ENCODE measurements at places on chromosomes 5 and 9.

- no peak for DNase-seq
These were observed 29.8 kb downstream of the CD274 start for GRCh38 chr9:5479994-5480694.

GRCh38 chr5:73030995-73031394 lies 75.2 kb downstream of the FCHO2 start:
- peak; percentile 72 for DNase-seq

DNA sequence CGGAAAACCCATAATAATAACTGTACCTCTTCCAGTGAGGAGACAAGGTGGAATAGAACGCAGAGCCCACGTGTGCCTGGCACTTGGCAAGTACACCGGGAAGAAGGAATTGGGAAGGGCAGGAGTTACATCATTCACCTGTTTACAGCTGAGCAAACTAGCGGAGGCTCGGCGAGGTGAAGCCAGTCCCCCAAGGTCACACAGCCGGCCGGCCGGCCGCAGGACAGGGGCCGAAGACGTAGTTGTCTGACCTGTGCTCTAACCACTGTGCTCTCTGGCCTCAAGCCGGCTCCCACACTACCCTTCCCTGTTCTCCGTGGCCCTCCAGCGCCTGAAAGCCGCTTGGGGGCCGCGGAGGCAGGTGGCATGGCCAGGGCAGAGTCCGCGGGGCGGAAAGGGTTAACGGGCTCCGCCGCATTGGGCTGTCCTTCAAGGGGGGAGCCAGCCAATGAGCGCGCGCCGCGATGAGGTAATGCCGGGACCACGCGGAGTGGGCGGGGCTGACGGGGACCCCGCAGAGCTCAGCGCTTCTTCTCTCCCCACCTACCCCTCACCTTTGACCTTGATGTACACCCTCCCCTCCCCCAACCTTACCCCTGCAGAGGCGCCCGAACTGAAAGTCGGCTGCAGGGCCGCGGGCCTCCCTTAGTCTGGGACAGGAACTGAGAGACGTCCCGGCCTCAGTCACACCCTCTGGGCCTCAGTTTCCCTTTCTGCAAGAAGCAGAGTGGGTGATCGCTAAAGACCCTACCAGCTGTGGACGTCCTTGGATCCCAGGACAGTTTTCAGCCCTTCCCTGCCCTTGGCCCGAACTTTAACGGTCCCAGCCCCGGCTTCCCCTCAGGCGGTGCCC lies 125.1 kb downstream of the C9orf50 start:
- no peak for DNase-seq

GRCh38 chr5:94841598-94842322 lies 223.3 kb downstream of the SLF1 start:
- no peak for DNase-seq

GRCh38 chr9:71349218-71349617 lies 227.8 kb upstream of the TRPM3 start:
- DNase-seq: peak; percentile 59

DNA sequence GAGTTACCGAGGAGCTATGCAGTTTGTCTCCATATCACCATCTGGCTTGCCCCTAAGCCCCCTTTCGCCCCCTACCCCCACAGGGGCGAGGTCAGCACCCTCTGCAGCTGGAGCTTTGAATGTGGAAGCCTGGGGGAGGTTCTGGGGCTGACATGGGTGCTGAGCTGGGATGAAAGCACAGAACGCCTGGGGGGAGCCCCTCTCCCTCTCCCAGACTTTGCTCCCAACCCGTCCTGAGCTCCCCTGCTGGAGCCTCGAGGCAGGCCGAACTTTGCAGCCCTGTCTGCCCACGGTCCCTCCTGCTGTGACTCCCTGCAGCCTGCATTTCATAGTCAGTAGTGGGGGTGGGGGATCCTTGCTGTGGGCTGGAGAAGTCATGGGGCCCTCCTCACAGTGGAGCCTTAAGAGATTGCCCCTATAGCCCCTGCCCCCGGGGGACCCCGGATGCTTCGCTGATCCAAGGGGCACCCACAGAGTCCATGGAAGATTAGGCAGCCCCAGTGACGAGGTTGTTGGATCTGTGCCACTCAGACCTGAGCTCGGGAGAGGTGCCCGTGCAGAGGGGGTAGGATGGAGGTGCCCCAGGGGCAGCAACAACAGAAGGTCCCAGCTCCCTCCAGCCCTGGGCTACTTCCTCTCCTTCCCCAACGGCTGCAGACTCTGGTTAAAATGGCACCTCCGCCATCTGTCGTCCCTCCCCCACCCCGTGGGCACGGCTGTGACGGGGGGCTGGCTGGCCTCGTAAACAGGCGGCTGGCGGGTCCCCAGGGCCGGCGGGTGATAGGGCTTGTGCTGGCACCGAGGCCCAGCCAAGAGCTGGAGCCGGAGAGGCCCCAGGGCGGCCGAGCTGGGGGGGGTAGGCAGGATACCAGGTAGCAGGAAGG lies 162.0 kb downstream of the C9orf50 start:
- DNase-seq: no peak

DNA sequence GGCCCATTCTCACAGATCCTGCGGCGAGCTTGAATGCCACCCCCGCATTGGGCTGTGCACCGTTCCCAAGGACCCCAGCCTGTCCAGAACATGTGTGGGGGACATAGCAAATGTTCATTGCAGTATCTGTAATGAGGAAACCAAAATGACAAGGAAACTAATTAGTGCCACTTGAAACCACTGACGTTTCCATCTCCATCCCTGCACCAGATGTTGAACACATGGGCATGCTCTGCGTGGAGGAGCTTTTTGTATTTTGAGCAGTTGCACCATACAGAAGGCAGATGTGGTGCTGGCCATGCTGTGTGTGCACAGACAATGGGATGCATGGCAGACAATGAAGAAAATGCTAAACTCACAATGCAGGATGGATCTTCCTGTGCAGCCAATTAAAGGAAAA lies 437.7 kb downstream of the SEMA5A start:
- DNase-seq: no peak

GRCh38 chr9:13386935-13387733 lies 107.6 kb upstream of the MPDZ start:
- DNase-seq: no peak

GRCh38 chr5:5964347-5964746 lies 414.0 kb downstream of the MED10 start:
- no peak for DNase-seq

DNA sequence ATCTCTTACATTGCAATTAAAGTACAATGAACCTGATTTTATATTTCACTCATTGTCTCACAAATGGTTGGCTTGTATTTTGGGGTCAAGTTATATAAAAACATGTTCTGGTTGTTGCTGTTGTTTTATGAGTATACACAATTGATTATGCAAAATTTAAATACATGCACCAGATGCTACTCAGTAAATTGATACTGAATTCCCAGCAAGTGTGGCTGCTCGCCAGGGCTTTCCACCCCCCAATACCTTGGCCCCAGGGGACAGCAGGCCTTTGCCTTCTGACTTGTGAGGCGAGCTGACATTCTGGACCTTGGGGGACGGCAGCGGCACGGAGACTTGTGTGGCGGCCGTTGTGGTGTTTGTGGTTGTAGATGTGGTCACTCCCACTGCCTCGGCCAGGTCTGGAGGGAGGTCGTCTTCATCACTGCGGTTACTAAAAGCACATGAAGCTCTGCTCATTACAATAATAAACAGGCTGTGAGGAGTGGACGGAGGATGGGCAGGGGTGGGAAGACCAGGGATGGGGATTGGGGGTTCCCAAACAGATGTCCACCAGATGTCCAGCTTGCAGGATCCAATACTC lies 27.0 kb upstream of the FRRS1L start:
- DNase-seq: no peak

DNA sequence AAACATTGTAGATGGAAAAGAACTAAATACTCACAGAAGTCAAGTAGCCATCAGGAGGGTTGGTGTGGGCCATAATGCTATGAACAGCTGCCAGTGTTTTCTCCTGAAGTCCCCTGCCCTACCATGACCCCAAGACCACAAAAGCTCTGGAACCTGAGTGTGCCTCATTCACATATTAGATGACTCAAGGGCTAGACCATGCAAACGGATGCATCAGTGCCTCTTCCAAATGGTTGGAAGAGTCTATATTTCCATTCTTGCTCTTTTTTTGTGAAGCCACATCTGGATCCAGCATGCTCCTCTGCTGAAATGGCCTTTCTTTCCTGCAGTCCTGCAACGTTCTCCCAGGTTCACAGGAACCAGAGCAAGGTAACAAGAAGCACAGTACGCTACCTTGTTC lies 136.6 kb upstream of the EPB41L4A start:
- DNase-seq: no peak

GRCh38 chr5:1860949-1861348 lies 21.8 kb downstream of the IRX4 start:
- DNase-seq: no peak

- no peak for DNase-seq
These were observed 288.0 kb downstream of the ELAVL2 start for GRCh38 chr9:23538067-23538402.

GRCh38 chr5:73338256-73339050 lies 110.1 kb downstream of the FOXD1 start:
- DNase-seq: no peak

GRCh38 chr9:126293522-126293889 lies 33.1 kb upstream of the MVB12B start:
- DNase-seq: no peak

DNA sequence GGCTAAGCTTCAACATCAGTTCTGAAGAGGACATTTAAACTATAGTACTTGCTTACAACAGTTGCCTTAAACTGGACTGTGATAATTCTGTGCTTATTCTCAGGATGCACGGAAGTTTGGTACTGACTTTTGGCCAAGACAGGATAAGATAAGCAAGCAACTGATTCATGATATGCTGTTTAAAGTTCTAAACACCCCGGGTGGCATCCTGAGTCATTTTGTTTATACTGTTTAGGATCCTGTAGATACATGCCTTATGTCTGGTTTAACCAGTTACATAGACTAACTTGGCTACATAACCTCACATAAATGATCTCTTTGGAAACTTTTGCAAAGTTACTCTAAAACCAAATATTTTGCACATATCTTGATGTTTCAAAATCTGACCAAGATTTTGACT lies 95.9 kb downstream of the CDH9 start:
- no peak for DNase-seq

GRCh38 chr5:180080486-180081280 lies 9.1 kb upstream of the RNF130 start:
- DNase-seq: no peak

DNA sequence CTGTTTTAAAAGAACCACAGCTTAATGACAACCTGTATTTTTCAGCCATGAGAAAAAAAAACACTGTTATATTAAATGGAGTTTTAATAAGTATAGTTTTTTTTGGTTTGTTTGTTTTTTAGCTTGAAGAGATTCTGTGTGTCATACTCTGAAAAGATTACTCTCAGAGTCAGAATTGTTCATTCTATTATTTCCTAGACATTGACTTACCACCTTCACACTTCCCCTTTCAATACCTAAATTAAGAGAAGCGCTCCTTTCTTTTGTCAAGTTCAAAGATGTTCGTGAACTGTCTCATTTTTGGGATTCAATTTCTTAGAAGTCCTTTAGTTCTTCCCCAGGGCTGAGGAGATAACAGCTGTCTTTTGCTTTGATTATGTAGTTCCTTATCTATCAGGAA lies 1201.6 kb upstream of the NUDT12 start:
- no peak for DNase-seq
